ENCODE measurements at places on chromosomes 3 and 15.

GRCh38 chr15:51758645-51759044, 7.2 kb downstream of the TMOD2 start:
- DNase-seq = peak; percentile 74
- no peaks in the 10 kb centered on the region for H3K27me3 ChIP-seq
- no peaks in the 10 kb centered on the region for H3K36me3 ChIP-seq

DNA sequence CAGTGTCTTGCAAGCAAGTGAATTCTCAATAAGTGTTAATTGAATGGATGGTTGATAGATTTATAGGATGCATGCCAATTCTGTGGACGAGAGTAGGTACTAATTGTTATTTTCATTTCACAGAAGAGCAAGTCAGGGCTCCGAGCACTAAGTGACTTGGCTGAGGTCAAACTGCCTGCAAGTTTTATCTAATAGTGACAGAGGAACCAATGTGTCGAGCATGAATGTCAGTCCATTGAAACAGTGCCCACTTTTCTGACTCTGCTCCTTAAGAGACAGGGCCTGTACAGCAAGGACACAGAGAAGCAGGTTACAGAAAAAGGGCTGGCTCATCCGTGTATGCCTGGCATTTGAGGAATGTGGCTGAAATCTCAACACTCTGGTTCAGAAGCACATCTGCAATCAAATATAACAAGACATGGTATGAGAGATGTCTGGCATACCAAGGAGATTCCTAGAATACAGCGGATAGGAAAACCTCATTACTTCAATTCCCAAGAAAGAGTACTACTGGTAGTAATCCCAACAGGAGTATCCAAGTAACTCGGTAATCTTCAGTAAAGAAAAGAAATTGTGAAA, 6.0 kb upstream of the B3GNT5 start:
- DNase-seq = no peak
- no peaks in the 10 kb centered on the region for H3K4me1 ChIP-seq
- H3K4me3 ChIP-seq = no peak overlapping the region
- H3K27ac ChIP-seq = no peak overlapping the region

GRCh38 chr3:171936191-171936841, 93.2 kb downstream of the TMEM212 start:
- H3K27me3 ChIP-seq = no peaks in the 10 kb centered on the region
- H3K4me3 ChIP-seq = no peak overlapping the region
- DNase-seq = no peak
- no peaks in the 10 kb centered on the region for H3K4me1 ChIP-seq

GRCh38 chr3:141384575-141384974, 16.3 kb downstream of the ZBTB38 start:
- H3K36me3 ChIP-seq = no peaks in the 10 kb centered on the region
- DNase-seq = no peak
- no peak overlapping the region for H3K4me3 ChIP-seq
- peaks cover 18% of the 10 kb centered on the region for H3K4me1 ChIP-seq

DNA sequence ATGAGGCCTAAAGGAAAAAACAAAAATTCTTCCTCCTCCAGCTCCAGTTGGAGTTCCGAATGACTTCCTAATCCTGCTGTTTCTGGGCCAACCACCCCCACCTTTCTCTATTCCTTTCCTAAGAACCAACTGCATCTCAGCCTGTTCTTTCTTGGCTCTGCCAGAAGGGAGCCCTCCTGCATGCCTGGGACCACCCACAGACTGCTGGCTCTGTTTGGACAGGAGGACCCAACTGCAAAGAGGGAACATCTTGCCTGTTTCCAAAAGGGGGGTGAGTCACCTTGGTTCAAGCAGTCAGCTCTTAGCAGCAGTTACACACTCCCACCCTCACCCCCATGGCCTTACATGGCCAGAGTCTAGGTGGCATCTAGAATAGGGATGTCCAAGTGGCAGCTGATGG, 116.0 kb upstream of the PRICKLE2 start:
- no peaks in the 10 kb centered on the region for H3K27me3 ChIP-seq
- H3K36me3 ChIP-seq = no peaks in the 10 kb centered on the region
- no peak overlapping the region for H3K4me3 ChIP-seq

DNA sequence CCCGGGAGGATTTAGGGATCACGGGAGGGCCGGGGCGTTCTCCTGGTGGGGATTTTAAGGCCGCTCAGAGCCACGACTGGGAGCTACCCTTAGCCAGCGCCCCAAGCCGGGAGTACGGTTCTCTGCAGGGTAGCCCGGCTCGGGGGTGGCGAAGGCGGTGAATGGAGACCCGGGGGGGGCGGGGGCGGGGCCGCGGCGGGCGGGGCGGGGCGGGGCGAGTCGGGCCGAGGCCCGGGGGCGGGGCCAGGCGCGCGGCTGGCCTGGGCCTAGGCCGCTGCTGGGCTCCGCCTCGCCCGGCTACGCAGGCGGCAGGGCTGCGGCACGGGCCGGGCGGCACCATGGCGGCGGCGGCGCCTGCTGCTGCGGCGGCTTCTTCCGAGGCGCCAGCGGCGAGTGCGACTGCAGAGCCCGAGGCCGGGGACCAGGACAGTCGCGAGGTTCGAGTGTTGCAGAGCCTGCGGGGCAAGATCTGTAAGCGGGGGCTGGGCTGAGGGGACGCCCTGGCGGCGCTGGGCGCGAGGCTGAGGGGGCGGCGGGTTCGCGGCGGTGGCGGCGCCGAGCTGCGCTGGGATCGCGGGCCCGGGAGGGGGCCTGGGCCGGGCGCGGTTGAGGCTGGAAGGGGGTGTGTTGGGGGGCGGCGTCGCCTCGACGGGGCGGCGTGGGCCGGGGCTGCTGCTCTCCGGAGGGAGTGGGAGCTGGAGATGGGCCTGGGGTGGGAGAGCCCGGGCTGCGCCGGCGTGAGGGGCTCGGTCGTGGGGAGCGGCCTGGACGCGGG, at the start of gene RASA2:
Gene RASA2 (plus strand): TSS at position 282 of the 775 bp plus-strand sequence. CDS start 57 bp downstream, at position 339.
- H3K4me3 ChIP-seq = peak within 1 kb of the TSS; percentile 76
- no peaks in the 10 kb centered on the region for H3K36me3 ChIP-seq
- H3K4me1 ChIP-seq = peaks cover 3% of the 10 kb centered on the region
- peak within 1 kb of the TSS; percentile 80 for H3K27ac ChIP-seq
- H3K27me3 ChIP-seq = no peaks in the 10 kb centered on the region
- peak; percentile 85 for DNase-seq

DNA sequence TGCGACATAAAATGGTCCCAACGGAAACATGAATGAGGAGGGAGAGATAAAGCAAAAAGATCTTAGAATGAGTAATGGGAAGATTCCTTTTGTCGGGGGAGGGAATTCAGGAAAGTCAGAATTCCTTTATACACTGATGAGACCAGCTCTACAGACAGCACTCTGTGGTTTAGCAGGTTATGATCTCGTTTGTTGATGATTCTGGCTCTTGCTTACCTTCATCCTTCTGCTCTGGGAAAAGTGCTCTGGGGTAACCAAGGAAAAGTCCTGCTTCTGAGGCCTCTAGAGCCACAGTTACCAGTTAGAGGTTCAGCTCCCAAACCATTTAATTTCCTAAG, 150.7 kb upstream of the NR2E3 start:
- H3K27me3 ChIP-seq = no peaks in the 10 kb centered on the region
- DNase-seq = no peak
- no peaks in the 10 kb centered on the region for H3K36me3 ChIP-seq
- H3K4me1 ChIP-seq = no peaks in the 10 kb centered on the region

GRCh38 chr3:117184574-117184973, 475.0 kb downstream of the TUSC7 start:
- H3K27me3 ChIP-seq = no peaks in the 10 kb centered on the region
- DNase-seq = no peak
- H3K27ac ChIP-seq = no peak overlapping the region
- no peaks in the 10 kb centered on the region for H3K36me3 ChIP-seq

GRCh38 chr3:20861454-20861853, 675.4 kb upstream of the SGO1 start:
- no peak overlapping the region for H3K4me3 ChIP-seq
- H3K4me1 ChIP-seq = no peaks in the 10 kb centered on the region
- no peak overlapping the region for H3K27ac ChIP-seq
- no peak for DNase-seq

GRCh38 chr15:40695469-40695890, 506 bp downstream of the RAD51 start:
- DNase-seq = no peak
- H3K4me3 ChIP-seq = peak overlapping the region; percentile 90
- H3K4me1 ChIP-seq = peaks cover 8% of the 10 kb centered on the region
- no peak overlapping the region for H3K27ac ChIP-seq

- H3K36me3 ChIP-seq = no peaks in the 10 kb centered on the region
- H3K27me3 ChIP-seq = no peaks in the 10 kb centered on the region
- DNase-seq = no peak
- H3K27ac ChIP-seq = no peak overlapping the region
Observed at GRCh38 chr3:56942523-56942922, 117.9 kb upstream of the SPATA12 start.

GRCh38 chr15:70195587-70196305, 98.0 kb upstream of the TLE3 start:
- H3K27me3 ChIP-seq = no peaks in the 10 kb centered on the region
- H3K4me1 ChIP-seq = peaks cover 15% of the 10 kb centered on the region
- DNase-seq = peak; percentile 86
- no peaks in the 10 kb centered on the region for H3K36me3 ChIP-seq
- H3K27ac ChIP-seq = no peak overlapping the region
- no peak overlapping the region for H3K4me3 ChIP-seq

DNA sequence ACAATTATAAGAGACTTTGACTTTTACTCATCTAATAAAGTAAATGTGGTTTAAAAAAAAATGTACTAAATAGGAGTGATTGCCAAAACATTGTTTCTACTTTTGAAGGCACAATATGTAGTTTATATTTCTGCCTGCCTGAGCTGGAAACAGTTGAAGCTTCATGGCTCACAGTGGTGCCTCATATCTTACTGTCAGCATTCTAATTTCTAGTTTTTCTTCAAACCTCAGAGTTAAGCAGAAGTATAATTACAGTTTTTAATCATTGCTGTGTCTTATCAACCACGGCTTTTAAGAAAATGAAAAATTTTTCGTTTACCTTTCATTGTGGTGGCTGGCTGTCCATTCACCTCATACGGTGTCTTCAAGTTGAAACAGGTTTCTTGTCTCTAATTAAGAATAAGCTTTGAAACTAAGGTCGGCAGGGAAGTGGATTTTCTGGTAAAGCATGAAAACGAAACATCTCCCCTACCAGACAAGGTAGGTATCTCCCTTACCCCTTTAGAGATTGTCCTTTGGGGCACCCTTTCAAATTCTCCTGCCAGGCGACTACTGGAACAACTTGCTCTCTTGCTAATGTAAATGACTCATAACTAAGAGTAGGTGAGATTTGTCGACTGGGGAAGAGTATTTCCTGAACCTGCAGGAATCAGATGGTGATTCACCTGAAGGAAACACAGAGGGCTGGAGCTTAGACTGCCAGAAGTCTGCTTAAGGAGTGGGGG, at the start of gene GPR87:
Gene GPR87 (minus strand): TSS at position 554 of the 725 bp plus-strand sequence. CDS start 16,720 bp downstream, outside the sequence.
- no peak within 1 kb of the TSS for H3K27ac ChIP-seq
- H3K4me1 ChIP-seq = no peaks in the 10 kb centered on the region
- no peak for DNase-seq

DNA sequence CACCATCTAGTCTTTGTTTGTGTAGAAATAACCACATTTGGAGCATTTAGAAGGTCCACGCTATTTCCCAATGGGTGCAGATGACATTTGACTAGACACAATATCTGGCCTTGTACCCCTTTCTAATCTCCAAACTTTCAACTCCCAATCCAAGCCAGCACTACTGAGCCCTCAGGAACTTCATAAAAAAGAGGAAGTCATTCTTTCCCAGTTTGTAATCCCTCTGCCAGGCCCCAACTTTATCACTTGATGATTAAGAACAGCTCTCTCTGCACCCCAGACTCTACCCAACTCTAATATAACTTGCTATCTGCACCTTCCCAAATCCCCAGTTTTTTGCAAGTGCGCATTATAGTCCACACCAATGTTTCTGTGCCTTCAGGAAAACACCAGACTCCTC, 170.2 kb downstream of the KCNMB2 start:
- H3K4me1 ChIP-seq = no peaks in the 10 kb centered on the region
- H3K4me3 ChIP-seq = no peak overlapping the region
- H3K27ac ChIP-seq = no peak overlapping the region
- no peaks in the 10 kb centered on the region for H3K27me3 ChIP-seq

- H3K36me3 ChIP-seq = no peaks in the 10 kb centered on the region
- no peaks in the 10 kb centered on the region for H3K4me1 ChIP-seq
- H3K27ac ChIP-seq = no peak overlapping the region
- no peak overlapping the region for H3K4me3 ChIP-seq
- no peak for DNase-seq
Observed at GRCh38 chr3:96488708-96489107, 325.7 kb upstream of the EPHA6 start.

DNA sequence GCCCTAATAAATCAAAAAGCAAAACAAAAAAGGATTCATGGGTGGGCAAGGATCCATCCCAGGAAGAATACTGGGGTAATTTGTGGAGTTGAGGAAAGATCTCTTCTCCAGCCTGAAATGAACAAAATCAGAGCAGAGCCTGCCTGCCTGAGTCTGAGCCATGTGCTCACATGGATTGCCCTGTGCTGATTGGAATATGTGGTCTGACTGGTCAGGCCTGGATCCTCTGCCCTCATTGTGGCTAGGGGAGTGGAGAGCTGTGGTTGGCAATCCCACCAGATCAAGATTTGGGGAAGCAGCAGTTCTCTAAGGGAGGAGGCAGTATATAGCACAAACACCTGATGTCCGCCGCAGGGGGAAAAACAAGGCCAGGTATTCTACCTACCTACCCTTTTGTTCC, 6.8 kb upstream of the NUDT16 start:
- no peak overlapping the region for H3K27ac ChIP-seq
- no peaks in the 10 kb centered on the region for H3K36me3 ChIP-seq
- no peak for DNase-seq
- H3K27me3 ChIP-seq = no peaks in the 10 kb centered on the region

- no peak for DNase-seq
- peaks cover 5% of the 10 kb centered on the region for H3K4me1 ChIP-seq
- H3K4me3 ChIP-seq = no peak overlapping the region
- H3K27me3 ChIP-seq = no peaks in the 10 kb centered on the region
- no peak overlapping the region for H3K27ac ChIP-seq
- H3K36me3 ChIP-seq = no peaks in the 10 kb centered on the region
Observed at GRCh38 chr15:64985366-64986033, 4.2 kb downstream of the SPG21 start.

GRCh38 chr3:148758303-148758884, 60.7 kb downstream of the AGTR1 start:
- no peaks in the 10 kb centered on the region for H3K27me3 ChIP-seq
- no peak overlapping the region for H3K4me3 ChIP-seq
- no peaks in the 10 kb centered on the region for H3K4me1 ChIP-seq
- no peak overlapping the region for H3K27ac ChIP-seq

DNA sequence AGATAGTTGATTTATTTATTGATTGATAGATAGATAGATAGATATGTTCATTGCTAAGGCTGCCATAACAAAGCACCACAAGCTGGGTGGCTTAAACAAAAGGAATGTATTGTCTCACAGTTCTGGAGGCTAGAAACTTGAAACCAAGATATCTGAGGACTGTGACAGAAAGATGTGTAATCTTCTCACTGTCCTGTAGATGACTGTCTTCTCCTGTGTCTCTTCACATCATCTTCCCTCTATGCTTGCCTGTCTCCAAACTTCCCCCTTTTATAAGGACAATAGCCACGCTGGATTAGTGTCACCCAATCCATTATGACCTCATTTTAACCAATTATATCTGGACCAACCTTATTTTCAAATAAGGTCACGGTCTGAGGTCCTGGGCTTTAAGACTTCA, 40.9 kb downstream of the GNB4 start:
- DNase-seq = no peak
- no peak overlapping the region for H3K4me3 ChIP-seq
- no peaks in the 10 kb centered on the region for H3K36me3 ChIP-seq
- H3K4me1 ChIP-seq = peaks cover 2% of the 10 kb centered on the region
